ENCODE measurements at places on chromosomes 12 and 14.

GRCh38 chr12:4744709-4745108, 24.5 kb downstream of the GALNT8 start:
- DNase-seq = no peak

DNA sequence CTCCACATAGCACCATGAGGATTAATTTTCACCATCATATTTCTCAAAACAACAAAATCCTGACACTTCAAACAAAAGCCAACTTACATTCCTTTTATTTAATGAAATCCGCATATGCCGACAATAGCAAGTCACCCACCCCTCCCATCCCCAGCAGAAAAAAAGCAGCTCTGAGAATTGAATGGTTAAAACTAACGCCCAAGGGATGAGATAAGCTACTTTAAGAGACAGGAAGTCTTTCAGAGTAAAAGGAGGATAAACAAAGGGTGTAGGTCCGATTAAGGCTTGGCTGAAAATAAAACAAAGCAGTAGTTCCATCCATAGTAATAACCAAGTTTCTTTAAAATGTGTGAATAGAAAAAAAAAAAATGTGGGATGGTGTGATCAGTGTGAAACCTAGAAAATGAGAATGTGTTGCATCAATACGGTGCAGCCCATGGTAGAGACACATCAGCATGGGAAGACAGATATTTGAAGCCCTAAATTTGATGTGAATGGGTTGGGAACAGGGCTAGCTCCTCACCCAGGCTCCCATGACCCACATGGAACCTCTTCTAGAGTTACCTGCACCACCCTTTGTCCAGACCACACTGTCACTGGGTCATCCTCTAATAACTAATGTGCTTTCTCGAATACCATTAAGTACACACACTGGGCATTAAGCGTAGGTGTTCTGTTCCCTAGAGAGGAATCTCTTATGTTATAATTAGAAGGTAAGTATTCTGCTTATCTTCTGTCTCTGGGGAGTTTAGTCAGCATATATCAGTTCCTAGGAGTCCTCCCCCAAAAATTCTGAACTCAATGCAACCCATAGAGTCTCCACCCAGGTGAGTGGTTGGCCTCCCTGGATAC, 31.7 kb downstream of the RTRAF start:
- no peak for DNase-seq

- no peak for DNase-seq
Measured at GRCh38 chr12:69108037-69108436, 131.3 kb upstream of the CPSF6 start.

DNA sequence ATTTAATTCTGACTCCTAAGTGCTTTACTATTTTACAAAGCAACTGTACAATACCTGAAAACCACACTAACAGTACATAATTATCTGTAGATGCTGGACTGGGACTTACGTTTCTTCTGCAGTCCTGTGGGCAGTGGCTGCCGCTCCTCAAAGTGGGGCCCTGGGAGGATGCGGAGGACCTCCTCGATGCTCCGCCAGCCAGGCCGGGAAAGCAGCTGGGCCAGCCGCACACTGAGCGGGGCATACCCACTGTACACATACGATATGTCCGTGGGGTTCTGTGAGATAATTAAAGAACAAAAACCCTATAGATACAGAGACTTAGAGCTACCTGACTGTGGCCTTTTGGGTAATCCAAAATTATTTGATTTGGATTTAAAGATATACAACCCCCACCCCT, 6.8 kb upstream of the DIABLO start:
- no peak for DNase-seq
